T-helper 2 cell (primary cell): ENCODE measurements at places on chromosomes 6 and 20.
A peak's percentile ranks its signal among the peaks of the same experiment; 100 is the strongest.

GRCh38 chr20:45788351-45788750 is 3.3 kb downstream of the WFDC3 start:
- DNase-seq, result no peak

- no peak for DNase-seq
Observed at GRCh38 chr20:18589941-18590674, 2.3 kb downstream of the DTD1 start.

DNA sequence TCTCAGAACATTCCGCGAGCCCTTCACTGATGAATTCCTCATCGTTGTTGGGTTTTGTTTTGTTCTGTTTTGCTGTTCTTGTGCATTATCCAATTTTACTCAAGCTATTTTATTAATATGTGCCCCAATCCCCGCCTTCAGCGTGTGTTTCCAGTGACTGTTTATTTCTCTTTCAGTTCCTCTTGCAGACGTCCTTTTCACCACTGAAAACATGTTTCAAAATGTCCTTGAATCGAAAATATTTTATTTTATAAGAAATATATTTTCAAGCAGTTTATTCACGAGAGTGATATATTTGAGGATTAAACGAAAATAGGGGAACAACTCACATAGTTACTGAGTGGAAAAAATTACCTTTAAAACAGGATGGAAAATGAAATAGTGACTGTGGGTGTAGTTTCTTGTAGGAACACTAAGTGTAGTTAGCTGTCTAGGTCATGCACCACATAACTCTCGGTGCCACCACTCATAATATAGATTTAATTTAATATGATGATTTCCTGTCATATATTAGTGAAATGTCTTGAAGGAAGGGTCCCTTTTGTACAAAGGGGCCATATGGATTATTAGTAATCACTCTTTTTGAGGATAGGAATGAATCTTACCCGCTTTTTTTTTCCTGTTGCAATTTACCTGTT is 45.3 kb upstream of the HDDC2 start:
- no peak for DNase-seq

GRCh38 chr6:93358435-93358834 is 60.9 kb downstream of the EPHA7 start:
- DNase-seq, result no peak

DNA sequence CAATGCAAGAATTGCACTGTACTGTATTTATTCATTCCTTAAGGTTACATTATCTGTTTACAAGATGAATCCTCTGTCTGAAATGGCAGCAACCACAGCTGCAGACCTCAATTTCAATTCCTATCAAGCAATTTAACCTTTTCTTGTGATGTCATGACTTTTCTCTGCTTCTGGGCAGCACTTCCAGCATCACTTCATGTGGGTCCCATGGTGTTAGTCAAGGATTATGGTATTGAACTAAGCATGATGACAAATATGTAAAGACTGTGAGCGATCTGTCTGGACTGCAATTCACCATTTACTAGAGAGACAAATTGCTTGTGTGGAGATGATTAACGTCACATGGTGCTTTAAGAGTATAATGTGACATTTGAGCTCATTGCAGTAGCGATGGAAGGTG is 90.5 kb upstream of the CCN2 start:
- no peak for DNase-seq

DNA sequence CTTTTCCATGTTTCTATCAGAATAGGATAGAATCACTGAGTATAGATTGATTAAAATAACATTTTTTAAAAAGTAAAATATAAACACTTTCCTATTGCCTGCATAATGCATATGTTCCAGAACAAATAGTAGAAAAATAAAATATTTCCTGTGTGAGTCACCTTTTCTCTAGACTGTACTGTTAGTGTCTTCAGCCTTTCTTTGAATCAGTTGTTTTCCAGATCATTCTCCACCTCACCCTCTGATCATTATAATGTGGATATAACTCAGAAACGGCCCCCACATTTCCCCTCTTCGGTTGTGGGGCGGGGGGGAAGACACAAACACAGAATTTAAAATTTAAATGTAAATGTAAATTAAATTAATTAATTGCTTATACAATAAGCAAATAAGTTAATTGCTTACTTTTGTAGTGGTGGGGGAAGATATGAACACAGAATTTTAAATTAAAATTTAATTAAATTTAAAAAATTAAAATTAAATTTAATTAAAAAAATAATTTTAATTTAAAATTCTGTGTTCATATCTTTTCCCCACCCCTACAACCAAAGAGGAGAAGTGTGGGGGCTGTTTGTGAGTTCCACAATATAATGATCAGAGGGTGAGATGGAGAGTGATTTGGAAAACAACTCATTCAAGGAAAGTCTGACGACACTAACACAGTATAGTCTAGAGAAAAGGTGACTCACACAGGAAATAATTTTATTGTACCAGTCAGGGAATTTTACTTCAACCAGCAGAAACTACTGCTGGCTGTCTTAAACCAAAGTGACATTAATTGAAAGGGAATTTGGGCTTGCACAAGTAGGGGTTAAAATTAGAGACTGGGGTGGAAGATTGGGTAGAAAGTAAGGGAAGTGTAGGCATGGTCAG is 37.1 kb upstream of the PROKR2 start:
- DNase-seq, result no peak

DNA sequence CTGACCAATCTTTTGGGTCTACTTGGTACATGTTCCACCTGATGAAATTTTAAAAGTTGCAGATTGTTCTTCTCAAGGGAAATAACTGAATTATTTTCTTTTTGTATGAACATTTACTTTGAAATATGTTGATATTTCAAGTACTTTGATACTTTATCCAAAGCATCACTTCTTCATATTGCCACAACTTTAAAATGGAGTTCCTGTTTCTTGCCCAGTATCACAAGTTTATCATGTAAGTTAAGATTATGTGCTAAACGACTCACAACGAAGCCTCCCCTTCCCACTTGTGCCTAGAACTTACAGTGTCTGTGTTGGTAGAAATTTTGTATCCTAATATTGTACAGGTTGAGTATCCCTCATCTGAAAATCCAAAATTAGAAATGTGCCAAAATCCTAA is 108.4 kb downstream of the ARID1B start:
- DNase-seq, result no peak

DNA sequence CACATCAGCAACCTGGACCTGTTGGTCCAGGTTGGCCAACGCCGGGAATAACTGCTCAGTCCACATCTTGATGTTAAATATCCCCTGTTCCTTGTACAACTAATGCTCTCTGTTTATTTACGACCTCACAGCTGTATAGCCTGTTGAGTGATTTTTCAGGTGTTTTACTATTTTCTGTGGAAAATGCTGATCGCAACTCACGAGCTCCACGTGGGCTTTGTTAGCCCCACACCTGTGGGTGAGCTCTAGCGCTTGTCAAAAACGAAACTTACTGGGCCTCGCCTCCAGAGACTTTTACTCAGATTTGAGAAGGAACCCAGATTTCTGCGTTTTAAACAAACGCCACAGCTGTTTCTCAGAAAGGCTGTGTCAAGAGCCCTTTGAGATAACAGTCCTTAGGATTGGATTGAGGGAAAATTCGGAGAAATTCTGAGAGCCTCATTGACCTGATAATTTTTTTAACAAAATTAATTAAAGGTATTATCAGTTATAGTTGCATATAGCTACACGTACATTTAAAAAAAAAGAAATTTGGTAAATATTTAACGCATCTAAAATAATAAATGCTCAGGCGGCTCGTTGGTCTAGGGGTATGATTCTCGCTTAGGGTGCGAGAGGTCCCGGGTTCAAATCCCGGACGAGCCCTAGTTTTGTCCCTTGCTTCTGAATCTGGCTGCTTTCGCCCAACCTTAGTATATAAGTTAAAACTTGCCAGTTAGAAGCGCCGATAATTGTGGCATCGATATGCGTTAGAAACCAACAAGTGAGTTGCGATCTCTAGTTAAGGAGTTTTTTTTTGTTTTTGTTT is 16.7 kb downstream of the HMGN4 start:
- no peak for DNase-seq

- no peak for DNase-seq
Observed at GRCh38 chr6:141728330-141728729, 404.4 kb upstream of the GJE1 start.

- DNase-seq, result no peak
Observed at GRCh38 chr6:129269076-129269475, 386.1 kb downstream of the LAMA2 start.

- no peak for DNase-seq
Observed at GRCh38 chr20:24851346-24852019, 97.6 kb upstream of the CST7 start.

GRCh38 chr20:25081730-25082497 is at the start of gene VSX1:
TSS of gene VSX1 (minus strand) at chr20:25082141. CDS start at chr20:25082096, 45 bp downstream.
- DNase-seq, result peak; percentile 8

- DNase-seq, result no peak
Observed at GRCh38 chr20:38888059-38888831, 38.0 kb upstream of the FAM83D start.

DNA sequence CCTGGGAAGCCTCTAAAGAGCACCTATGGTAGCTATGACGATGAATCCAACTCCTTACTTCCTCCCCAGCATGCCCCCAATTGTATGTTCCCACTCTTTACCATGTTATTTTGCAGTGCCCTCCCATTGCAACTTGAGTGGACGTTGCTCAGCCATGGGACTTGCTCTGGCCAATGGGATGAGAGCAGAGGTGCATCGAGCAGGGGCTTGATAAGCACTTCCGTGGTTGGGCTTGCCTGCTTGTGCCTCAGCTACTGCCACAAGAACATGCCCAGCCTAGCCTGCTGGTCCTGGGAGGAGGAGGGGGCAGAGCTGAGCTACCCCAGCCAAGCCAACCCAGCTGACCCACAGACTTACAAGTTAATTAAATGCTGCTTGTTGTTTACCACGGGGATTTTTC is 71.1 kb upstream of the CTNNBL1 start:
- no peak for DNase-seq

DNA sequence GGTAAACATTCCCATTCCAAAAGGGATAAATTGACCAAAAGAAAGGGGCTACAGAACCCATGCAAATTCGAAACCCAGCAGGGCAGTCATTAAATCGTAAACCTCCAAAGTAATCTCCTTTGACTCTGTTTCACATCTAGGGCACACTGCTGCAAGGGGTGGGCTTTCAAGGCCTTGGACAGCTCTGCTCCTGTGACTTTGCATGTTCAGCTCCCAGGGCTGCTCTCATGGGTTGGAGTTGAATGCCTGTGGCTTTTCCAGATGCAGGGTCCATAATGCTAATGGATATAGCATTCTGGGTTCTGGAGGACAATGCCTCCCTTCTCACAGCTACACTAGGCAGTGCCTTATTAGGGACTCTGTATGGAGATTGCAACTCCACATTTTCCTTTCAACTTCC is 211.9 kb upstream of the MANEA start:
- no peak for DNase-seq

DNA sequence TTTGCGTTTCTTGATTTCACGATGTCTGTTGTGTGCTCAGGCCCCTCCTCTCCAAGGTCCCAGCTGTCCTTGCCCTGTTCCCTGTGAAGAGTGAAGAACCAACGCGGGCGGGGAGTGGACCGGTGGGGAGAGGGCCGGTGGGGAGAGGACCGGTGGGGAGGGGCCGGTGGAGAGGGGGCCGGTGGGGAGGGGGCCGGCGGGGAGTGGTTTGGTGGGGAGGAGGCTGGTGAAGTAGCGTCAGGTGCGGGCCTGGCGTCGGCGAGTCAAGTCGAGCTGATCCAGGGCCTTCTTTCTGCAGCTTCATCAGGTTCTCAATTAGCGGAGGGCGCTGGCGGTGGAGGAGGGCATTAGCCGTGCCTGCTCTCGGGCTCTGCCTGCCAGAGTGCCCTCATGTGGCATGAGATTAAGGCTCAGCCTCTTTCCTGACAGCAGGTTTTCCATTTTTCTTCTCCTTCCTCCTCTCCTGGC is 21.2 kb upstream of the BHLHE23 start:
- DNase-seq, result no peak

GRCh38 chr20:51353491-51353890 is 189.0 kb downstream of the NFATC2 start:
- DNase-seq, result no peak

- DNase-seq, result peak; percentile 79
Observed at GRCh38 chr6:5619249-5619648, 357.9 kb downstream of the FARS2 start.

DNA sequence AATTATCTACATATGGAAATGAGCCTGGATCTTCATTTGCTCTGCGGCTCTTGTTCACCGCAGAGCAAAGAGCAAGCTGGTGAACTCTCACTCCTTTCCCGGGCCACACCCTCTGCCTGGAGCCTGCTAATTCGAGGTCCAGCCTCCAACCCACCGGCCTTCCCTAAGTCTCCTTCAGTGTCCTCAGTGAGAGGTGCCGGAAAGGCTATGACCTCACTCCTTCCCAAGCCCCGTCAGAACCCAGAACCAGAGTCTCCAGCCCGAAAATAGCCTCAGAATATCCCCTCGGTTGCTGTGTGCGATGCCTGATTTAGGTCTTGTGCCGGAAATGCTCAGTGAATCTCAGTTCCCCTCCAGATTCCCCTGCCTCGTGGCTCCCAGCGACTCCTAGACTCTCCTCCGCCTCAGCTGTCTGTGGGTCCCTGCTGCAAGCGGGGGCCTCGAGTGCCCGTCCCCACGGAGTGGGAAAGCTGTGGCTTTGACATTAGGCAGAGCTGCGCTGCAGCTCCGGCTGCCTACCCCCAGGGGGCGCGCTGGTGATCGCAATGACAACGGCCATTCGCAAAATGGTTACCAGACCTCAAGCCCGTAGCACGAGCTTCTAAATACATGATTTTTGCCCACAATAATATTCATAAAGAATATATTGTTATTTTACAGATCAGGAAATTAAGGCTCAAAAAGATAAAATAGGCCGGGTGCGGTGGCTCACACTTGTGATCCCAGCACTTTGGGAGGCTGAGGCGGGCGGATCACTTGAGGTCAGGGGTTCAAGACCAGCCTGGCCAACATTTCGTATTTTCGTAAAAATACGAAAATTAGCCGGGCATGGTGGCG is 4.1 kb upstream of the BNIP5 start:
- peak; percentile 45 for DNase-seq

GRCh38 chr6:151352410-151353396 is 38.7 kb downstream of the ZBTB2 start:
- DNase-seq, result peak; percentile 45

GRCh38 chr6:107618672-107619071 is 128.8 kb downstream of the SOBP start:
- DNase-seq, result peak; percentile 68

- DNase-seq, result no peak
Observed at GRCh38 chr6:15500078-15500740, 162.6 kb downstream of the DTNBP1 start.

GRCh38 chr20:60361761-60362395 is 403.7 kb downstream of the CDH26 start:
- DNase-seq, result no peak

GRCh38 chr6:20805021-20805420 is 270.8 kb downstream of the CDKAL1 start:
- peak; percentile 5 for DNase-seq

DNA sequence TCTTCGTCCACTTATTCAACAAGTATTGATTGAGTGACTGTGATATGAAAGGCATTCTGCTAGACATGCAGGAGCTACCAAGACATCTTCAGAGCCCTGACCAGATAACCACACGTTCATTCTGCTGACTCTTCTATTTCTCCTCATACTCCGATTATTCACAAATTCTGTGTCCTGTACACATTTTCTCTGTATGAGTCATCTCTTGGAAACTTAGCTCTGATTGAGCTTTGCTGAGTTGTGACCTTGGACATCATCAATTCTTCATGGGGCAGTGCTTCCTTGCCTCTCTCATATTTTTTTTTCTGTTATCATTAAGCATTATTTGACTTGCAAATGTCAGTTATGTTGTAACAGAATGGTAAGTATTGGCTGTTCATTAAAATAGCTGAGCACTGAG is 351.6 kb upstream of the CNR1 start:
- no peak for DNase-seq

GRCh38 chr6:130769861-130770260 is 57.3 kb upstream of the SMLR1 start:
- DNase-seq, result no peak
